Endothelial cell of umbilical vein (primary cell): ENCODE measurements at places on chromosomes 5 and 9.

DNA sequence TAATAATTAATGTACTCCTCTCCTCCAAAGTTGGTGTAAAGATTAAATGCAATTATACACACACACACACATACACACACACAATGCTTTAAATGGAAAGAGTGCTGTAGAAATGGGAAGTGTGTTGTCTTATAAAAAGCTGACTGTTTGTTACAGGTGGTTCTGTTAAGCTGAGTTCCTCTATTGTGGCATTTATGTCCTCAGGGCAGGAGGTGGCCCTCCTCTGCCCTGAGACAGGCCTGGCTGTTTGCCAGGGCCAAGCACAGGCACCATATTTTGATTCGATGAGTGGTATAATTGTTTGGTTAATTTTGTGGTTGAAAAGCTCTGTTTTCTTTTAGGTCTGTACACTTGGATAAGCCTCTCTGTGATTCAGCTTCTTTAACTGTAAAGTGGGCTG is 573.9 kb downstream of the KIF4B start:
- no peak for DNase-seq

- DNase-seq: no peak
Measured at GRCh38 chr5:134813407-134813806, 32.4 kb upstream of the C5orf24 start.

DNA sequence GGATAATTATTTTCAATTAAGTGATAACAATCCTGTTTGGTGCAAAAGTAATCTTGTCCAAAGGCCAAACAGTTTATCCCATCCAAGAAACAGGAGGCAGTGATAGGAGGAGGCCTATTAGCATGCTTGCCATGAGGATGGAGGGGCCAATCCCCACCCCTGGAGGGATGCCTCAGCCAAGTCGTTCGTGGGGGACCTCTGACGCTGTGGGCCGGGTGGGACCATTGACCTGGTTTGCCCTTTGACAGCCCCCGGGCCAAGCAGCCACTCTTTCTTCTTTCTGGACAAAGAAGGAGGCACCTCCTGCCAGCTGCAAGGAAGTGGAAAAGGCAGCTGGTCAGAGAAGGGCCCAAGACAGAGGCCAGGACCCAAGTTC is 39.5 kb upstream of the GRHPR start:
- no peak for DNase-seq

DNA sequence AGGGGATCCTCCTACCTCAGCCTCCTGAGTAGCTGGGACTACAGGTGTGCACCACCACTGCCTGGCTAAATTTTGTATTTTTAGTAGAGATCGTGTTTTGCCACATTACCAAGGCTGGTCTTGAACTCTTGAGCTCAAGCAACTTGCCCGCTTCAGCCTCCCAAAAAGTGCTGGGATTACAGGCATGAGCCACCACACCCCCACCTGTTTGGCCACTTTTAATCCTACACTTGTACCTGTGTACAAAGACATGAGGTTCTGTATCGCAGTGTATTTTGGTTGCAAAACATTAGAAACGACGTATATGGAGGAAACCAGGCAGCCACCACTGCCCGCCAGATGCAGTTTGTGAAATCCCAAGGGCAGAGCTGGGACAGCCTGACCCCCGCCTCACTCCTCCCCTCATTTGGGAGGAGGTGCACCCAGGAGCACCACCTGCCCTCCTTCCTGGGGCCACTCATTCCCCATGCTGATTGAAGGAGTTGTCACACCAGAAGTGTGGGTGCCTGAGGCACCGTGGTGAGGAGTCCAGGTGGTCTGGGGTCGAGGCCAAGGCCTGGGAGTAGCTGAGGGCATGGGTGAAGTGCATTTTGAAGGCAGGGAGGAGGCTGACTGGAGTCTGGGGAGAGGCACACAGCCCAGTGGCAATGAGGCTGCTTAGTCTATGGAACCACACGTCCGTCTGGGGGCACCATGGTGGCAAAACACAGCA is 39.3 kb upstream of the OLFM1 start:
- no peak for DNase-seq

- peak; percentile 95 for DNase-seq
Measured at GRCh38 chr5:133240425-133241091, 188.7 kb downstream of the HSPA4 start.
